ENCODE measurements at places on chromosomes 1 and 21.

- no peak for DNase-seq
These were observed 242.6 kb upstream of the USP25 start for GRCh38 chr21:15487196-15487550.

DNA sequence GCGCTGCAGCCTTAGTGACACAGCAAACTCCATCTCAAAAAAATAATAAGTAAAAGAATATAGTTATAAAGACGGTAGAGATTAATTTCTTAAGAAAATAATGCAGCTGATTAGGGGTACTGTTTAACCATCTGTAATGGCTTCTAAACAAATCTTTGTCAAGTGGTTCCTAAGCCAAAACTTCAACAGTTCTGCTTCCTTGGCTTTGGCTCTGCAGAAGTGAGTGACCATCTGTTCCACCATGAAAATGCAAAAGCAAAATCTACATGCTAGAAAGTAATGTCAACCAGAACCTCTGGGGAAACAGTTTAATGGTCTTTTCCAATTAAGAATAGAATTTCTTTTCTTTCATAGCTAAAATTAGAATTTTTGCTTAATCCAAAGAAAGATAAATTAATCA lies 8.3 kb upstream of the SH2D5 start:
- DNase-seq, result no peak

- no peak for DNase-seq
These were observed 651 bp upstream of the GABRD start for GRCh38 chr1:2018217-2019171.

DNA sequence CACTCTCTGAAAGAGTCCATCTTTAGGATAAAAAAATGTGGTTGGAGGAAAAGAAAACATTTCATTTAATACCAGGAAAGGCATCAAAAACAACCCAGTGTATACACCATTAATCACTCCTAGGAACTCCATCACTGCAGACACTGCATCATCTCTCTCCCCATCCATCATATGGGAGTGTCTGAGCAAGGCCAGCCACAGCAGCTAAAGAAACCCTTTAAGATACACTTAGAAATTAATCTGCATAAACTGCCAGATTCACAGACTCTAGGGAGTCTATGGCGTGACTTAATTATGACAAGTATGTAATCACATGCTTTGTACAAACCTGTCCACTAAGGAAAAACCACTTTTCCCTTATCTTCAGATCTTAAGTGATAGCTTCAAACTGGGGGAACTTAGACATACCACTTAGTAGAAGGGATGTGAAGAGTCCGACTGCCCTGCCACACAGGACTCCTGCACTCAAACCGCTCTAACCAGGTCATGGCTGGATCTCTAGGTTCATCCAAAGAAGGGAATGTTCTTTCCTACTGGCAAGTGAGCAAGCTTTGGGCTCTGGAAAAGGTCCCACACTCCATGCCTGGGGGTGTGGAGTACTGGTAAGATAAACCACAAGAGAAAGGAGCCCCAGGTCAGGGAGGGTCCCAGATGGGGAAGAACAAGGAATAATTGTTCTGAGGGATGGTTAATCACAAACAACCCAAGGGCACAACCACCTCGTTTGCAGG lies 61.0 kb upstream of the C8B start:
- DNase-seq, result peak; percentile 47

DNA sequence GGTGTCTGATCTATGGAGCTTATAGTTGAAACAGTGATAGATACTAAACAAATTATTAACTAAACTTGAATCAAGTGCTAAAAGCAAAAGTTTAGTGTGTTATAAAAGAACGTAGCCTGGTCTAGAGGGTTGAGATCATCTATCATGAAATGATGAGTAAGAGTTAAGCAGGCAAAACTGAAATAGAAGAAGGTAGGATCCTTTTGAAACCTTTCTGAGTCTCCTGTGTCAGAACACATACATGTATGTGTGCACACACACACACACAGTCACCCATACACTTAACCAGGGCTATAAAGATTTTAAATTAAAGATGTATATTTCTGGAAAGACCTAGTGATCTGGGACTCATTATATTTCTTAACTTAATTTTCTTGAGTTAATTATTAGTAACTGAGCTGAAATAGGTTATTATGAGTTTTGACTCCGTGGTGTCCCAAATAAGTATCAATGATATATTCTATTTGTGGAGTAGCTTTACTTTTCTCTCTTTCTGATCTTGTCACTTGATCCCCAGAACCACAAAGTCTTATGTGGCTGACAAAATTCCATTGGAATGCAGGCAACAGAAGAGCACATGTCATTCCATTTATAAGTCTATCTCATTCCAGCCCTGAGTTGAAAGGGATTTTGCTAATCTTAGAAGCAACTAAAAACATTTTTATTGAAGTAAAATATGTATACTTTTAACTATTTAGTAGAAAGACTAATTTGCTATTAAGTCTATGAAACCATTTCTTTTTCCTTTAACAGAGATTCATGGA lies 70.7 kb downstream of the PRRX1 start:
- peak; percentile 81 for DNase-seq

GRCh38 chr1:246029616-246030015 lies 477.5 kb downstream of the SMYD3 start:
- DNase-seq, result no peak

GRCh38 chr21:32127081-32127480 lies 151.8 kb downstream of the MIS18A start:
- DNase-seq, result no peak

DNA sequence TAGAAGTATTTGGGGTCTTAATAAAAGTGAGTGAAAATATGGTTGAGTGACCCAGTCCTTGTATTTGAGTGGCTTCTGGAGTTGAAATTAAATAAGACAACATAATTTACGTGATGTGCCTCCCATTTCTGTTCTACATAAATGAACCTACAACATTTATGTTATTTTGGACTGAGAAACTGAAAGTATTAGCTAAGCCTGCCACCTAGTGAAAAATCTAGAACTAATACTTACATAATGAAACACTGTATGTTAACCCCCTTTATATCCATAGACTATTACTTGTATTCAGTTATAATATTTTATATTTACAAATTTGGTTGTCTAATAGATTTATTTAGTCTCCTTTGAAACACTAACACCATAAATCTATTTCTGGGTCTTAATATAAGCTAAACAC lies 298.9 kb downstream of the KCNT2 start:
- DNase-seq, result peak; percentile 52

DNA sequence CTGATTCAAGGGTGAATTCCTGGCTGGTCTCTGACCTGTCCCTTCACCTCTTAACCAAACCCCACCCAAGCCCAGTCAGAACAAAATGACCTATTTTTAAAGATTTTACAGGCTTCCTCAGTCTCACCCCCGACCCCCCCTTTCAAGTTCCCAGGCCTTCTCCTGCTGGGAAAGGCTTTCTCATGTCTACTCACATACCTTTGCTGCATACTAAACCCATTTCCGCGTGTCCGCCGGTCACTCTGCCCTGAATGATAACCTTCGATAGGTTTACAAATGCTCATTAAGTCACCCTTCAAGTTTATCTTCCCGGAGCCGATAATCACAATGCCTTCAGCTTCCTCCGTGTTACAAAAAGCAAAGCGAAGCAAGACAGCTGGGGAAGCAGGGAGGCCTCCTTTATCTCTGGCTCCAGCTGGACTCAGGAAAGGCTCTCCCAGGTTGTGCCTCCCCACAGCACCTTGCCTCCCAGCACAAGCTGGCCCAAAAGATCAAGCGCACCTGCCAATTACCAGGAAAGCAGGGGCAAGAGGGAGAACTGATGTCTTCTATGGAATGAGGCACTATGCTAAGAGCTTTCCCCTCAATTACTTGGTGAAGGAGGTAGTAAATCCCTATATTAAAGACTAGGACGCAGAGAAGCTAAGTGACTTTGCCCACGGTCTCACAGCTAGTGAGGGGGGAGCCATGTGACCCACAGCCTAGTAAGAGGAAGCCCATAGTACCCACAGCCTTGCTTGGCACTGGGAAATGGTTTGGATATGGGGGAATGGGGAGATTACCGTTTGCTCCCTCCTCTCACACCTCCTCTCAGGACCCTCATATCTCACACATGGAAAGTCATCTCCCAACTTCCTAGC lies 15.9 kb downstream of the SMIM12 start:
- DNase-seq, result no peak

DNA sequence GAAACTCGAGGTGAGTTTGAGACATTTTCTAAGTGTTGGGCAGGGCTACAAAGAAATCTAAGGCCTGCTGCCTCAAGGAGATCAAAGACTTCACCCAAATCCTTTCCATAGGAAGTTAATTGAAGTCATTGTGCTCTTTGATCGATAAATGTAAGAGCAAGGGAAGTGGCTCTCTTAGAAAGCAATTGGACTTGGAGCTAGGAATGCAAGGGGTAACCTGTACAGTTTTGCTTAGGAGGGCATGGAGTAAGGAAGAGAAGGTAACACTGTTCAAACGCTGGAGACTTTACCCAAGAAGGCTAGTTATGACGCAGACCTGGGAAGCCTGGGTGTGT lies 418.0 kb upstream of the PROX1 start:
- no peak for DNase-seq

- DNase-seq, result no peak
These were observed 473.8 kb upstream of the PKN2 start for GRCh38 chr1:88210103-88210787.

DNA sequence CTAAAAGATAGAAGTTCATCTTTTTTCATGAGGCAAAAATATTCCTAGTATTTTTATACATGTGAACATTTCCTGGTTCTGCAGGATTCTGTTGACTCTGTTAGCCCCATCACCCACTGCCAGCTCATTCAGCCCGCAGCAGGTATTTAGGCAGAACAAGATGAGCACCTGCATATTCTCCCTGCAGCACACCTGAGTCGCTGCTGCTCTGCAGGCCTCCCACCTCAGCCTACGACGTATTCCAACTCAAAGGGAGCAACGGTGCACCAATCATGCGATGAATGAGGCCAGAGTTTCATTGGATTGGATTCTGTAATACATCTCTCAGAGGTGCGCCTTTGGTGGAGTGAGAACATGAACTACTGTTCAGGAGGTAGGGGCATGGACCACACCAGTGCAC lies 87.6 kb downstream of the CNIH3 start:
- no peak for DNase-seq

- no peak for DNase-seq
These were observed 6.1 kb upstream of the RBP7 start for GRCh38 chr1:9990944-9991343.

- DNase-seq, result no peak
These were observed 107.5 kb downstream of the TIAM1 start for GRCh38 chr21:31236528-31236927.

DNA sequence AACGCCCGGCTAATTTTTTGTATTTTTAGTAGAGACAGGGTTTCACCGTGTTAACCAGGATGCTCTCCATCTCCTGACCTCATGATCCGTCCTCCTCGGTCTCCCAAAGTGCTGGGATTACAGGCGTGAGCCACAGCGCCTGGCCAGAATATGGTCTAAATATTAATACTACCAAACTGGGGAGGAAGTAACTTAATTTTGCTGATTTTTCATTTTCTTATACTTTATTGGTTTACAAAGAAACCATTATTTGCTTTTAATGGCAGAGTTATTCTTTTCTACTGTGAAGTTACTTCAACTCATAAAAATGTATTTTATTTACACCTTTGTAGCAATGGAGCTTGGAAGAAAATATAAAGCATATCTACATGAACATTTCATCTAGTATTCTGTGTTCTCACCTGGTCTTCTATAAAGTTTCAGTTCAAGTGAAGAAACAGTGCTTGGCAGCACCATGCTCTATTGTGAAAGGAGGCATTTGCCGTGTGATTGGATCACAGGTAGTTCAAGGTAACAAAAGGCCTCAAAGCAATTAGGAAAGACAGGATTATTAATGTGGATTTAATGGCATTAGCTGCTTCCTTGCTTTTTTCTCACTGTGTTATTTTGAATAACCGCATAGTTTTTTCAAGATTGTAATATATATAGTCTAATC lies 13.6 kb downstream of the GBP1 start:
- no peak for DNase-seq

- DNase-seq, result no peak
These were observed 69.9 kb upstream of the ADAMTS5 start for GRCh38 chr21:27036736-27037301.

- DNase-seq, result no peak
These were observed 53.3 kb downstream of the CD247 start for GRCh38 chr1:167465018-167465417.

DNA sequence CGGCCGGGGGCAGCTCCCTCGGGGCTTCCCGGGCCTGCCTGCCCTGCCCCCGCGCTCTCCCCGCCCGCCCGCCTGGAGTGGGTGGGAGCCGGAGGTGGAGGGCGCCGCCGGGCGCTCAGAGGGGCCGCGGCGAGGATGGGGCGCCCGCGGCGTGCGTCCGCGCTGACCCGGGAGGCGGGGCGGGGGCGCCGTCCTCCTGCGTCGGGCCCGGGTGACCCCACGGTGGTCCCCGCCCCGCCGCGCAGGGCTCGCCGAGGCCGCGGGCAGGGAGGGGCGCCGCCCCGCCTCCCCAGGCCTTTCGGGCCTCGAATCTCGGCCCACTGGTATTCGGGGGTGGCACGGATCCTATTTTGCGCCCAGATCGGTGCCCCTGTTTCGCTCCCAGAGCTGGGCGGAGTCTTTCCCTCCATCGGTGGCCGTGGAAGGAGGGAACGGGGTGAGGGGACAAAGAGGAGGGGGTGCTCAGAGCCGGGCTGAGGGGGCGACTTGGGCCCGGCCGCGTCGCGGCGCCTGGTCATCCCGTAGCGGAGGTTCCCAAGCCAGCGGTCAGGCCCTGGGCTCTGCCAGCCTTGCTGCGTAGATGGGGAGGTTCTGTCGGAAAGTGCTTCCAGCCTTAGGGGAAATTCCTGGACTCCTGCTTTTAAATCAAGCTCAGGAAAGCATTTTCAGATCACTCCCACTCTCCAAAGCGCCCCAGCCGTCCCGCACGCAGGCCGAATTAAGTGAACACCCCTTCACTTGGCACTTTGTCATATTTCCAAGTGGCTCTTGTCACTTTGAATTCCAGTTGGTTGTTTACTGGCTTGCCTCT lies 545 bp downstream of the PATJ start:
- peak; percentile 77 for DNase-seq

DNA sequence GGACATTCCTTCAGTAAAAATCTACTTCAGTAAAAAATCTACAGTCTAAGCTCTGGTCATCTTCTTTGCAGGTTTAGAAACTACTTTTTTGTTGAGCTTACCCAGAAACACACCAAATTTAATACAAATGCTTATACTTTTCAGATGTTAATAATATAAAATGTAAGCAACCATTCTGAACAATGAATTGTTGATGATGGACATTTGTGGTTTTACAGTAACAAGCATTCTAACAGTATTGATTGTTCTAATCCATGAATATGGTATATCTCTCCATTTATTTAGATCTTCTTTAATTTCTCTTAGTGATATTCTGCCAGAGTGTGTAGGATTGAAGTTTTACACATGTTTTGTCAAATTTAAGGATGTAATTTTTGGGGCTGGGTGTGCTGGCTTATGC lies 27.0 kb upstream of the SRSF10 start:
- DNase-seq, result no peak

DNA sequence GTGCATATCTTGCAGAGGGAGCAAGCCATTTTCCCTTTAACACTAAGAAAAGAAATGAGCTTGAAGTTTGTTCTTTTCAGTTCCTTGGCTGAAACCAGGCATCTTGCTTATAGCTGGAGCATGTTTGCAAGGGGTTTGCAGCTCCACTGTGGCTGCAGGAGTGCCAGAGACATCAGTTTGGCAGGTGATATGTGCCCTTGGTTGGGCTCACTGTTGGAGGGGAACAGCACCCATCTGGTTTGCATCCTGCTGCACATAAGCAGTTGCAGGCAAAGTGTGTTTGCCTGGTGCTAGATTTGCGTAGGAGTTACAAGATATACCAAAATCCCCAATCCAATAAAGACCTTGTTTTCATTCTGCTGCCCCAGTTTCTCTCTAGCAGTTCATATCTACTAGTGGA lies 47.8 kb upstream of the IKBKE start:
- no peak for DNase-seq

- DNase-seq, result peak; percentile 50
These were observed 16.3 kb downstream of the STRIP1 start for GRCh38 chr1:110050602-110051261.
